Activated naive CD4-positive, alpha-beta T cell treated with Interleukin-2 at 50 U/mL for 16 hours (primary cell): ENCODE measurements at places on chromosomes 16 and 17.
A peak's percentile ranks its signal among the peaks of the same experiment; 100 is the strongest.

DNA sequence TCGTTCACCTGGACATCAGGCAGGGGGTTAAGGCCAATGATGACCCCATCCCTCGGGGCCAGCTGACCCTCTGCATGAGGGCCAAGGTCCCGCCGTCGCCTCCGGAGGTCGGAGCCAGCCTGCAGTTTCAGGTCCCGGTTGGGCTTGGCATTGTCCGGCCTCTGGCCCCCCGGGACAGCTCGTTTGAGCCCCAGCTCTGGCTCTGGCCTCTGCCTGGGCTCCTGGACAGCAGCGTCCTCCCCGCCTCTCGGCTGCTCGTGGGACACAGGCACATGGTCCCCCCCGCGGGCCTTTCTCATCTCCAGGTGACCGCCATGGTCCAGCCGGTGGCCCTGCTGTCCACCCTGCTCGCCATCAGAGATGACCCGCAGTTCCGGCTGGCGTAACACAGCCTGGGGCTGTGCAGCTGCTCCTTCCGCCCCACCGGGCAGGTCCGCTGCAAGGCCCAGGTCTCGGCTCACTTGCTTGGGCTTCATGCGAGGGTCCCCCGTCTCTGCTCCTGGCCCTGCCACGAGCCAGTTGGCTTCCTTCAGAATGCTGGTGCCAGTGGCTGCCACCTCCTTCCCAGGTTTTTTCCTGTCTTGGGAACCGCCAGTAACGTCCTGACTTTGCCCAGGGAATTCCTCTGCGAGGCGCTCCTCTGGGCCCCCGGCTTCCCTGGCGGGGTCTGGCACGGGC is 6.7 kb downstream of the NDUFAF8 start:
- DNase-seq, result no peak

DNA sequence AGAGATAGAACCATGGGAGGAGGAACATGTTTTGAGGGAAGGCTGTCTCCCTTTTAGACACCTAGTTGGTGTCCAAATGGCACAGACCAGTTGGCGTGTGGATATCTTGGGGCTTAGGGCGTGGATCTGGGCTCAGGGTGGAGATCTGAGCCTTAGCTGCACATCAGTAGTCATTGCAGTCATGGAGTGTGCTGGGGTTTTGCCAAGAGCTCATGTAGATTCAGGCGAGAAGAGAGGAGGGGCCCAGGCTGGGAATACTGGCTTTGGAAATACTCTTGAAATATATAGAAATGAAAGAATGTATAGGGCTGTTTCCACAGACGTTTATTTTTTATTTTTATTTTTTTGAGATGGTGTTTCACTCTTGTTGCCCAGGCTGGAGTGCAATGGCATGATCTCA is 92.0 kb downstream of the PRKCB start:
- no peak for DNase-seq

DNA sequence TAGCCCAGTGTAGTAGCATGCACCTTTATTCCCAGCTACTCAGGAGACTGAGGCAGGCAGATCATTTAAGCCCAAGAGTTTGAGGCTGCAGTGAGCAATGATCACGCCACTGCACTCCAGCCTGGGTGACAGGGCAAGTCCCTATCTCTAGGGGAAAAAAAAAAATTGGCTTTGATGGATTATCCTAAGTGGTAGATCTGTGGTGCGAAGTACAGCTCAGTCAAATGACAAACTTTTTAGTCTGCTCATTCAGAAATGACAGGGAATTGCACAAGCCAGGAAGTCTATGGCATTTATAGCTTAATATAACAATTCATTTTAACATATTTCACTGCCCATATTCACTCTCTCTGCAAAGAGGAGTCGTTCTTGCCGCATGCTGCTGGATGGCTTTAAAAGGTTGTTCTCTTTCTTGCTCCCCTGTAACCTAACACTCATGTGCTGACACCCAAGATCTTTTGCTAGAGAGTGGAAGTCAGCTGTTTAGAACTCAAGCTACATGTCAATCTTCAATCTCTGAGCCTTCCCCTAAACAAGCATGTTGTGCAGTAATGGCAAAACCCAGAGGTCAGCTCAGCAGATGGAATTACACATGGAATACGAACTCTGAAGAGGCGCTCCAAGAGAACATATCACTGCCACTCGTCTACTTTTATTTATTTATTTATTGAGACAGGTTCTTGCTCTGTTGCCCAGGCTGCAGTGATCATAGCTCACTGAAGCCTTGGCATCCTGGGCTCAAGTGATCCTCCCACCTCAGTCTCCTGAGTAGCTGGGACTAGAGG is 32.8 kb downstream of the RNF157 start:
- DNase-seq, result no peak

DNA sequence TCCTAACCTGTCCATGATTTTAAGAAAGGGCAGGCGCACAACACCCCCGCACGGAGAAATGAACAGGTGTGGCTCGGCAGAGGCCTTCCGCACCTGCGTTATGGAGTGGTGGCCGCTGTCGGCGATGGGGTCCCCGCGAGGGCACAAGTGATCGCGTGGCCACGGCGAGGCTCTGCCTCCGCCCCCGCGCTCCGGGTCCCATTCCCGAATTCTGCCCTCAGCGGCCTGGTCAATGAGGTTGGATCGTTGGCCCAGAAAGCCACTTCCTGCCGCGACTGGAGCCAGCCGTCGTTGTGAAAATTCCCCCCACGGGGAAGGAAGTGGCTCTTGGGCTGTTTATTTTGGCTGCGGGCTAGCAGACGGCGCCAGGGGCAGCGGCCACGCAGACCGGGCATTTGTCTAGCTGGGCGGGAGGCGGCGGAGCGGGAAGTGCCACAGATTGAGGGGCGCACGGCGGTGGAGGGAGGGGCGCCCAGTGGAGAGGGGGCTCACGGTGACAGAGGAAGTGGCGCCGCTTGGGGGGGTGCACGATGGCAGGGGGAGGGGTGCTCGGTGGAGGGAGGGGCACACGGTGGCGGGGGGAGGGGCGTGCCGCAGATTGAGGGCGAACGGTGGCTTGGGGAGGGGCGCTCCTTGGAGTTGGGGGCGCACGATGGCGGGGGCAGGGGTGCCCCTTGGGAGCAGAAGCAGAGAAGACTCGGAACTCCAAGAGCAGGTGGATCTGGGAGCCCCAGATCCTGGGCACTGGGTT is 25.0 kb downstream of the MRC2 start:
- peak; percentile 27 for DNase-seq

- DNase-seq, result no peak
These were observed 4.2 kb downstream of the RNF40 start for GRCh38 chr16:30766206-30766932.

DNA sequence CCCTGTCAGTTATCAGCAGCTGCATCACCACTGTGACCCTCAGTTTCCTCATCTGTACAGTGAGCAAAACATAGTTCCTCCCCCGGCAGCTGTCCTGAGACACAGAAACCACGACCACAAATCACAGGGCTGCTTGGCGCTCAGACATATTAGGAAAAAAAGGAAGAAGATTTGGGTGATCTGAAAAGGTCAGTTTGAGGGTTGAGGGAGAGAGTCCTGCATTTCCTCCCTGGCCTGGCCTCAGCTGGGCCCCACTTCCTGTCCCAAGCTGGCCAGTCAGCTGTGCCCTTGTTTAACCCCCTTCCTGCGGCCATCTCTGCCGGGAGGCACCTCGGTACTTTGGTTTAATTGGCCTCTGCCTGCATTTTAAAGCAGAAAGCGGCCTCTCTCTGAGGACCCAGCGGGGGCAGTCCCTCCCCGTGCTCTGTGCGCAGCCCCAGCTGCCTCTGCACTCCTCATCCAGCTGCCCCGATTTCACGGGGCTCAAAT is 24.0 kb upstream of the CIBAR2 start:
- DNase-seq, result no peak

- DNase-seq, result no peak
These were observed 8.1 kb downstream of the MPO start for GRCh38 chr17:58272367-58273280.

GRCh38 chr17:74528491-74529199 is 2.6 kb downstream of the CD300LB start:
- no peak for DNase-seq

GRCh38 chr17:37844977-37845293 is 79.3 kb upstream of the TBC1D3K start:
- no peak for DNase-seq

GRCh38 chr17:80428796-80429195 is 13.8 kb downstream of the ENDOV start:
- DNase-seq, result no peak

- DNase-seq, result no peak
These were observed 105.8 kb upstream of the METRNL start for GRCh38 chr17:82973456-82974135.

DNA sequence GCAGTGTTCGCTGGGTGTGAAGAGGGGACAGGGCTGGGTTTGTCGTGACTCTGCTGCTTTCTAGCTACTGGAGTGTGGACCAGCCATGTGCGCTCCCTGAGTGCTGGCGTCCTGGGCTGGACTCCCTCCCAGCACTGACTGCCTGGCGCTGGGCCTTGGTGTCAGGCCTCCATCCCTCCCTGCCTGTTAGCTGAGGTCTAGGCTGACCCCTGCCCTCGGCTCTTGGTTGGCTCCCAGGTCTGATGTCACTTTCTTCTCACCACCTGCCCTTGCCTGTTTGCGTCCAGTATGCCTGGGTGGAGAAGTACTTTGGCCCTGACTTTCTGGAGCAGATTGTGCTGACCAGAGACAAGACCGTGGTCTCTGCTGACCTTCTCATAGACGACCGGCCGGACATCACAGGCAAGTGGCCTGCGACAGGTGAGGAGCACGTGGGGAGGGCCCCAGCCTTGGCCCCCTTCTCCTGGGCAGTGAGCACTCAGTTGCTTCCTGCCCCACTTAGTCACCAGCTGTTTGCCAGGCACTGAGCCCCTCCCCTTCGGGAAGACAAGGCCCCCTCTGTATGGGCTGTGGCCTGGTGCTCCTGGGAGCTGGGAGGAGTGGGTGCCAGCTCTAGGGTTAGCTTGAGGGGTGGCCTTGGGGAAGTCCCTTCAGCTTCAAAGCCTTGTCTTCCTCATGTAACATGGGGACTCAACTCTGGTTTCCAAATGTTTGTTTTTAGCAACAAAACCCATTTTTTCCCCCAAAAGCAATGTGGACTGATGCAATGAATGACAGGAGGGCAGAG is 41.5 kb downstream of the NT5M start:
- no peak for DNase-seq

DNA sequence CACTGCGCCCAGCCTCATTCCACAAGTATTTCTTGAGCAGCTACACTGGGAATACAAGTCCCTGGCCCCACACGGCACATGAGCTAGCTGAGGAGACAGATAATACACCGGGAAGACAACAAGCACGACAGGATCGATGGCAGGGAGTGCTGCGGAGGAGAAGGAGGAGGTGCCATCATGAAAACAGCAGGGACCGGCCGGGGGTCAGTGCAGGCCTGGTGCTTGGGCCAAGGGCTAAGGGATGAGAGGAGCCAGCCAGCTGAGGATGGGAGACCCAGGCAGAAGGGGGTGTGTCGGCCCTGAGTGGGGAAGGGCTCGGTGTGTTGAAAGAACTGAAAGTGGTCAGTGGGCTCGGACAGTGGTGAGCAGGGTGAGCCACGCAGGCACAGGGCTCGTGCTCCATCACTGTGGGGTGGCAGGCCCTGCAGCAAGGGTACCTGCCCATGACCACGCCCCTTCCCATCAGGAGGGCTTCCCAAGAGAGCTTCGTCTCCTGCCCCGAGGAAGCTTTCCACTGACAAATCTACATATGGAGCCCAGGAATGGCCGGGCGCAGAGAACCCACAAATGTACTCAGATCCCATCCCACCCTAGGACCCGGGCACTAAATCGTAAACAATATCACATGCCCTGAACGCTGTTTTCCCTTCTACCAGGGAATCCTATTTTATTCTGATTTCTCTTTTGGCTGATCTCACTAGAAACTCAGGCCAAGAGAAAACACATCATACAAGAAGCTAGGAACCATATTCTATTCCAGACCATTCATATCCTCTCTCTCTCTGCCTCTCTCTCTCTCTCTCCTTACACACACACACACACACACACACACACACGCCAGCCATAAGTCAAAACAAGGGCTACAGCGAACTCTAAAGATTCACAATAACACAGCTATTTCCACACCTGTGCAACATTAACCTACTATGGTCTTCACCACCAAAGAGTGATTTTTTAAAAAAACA is 50.7 kb upstream of the TNRC6C start:
- DNase-seq, result no peak

DNA sequence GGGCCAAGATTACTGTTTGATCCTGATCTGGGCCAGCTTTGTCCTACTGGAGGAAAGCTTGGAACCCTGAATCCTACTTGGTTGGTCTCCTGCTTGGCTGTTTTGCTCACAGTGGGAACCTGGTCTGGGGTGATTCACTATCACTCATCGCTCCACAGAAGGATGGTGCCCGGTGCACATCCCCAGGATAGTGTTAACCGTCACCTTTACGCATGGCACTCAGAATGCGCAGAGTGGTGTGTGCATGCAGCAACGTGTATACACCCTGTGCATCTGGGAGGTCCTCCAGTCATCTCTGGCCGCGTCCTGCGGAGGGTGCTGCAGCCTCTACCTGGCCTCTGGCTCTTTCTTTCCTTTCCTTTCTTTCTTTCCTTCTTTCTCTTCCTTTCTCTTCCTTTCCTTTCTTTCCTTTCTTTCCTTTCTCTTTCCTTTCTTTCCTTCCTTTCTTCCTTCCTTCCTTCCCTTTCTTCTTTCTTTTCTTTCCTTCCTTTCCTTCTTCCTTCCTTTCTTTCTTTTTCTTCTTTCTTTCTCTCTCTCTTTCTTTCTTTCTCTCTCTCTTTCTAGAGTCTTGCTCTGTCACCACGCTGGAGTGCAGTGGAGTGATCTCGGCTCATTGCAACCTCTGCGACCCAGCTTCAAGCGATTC is 13.1 kb downstream of the SOCS3 start:
- no peak for DNase-seq
